ENCODE measurements at places on chromosomes 3 and 15.

- DNase-seq = no peak
Observed at GRCh38 chr15:91889111-91889815, 35.8 kb downstream of the SLCO3A1 start.

GRCh38 chr3:71462586-71462985 is 120.9 kb downstream of the FOXP1 start:
- no peak for DNase-seq

GRCh38 chr3:71232175-71232679 is 351.3 kb downstream of the FOXP1 start:
- no peak for DNase-seq

DNA sequence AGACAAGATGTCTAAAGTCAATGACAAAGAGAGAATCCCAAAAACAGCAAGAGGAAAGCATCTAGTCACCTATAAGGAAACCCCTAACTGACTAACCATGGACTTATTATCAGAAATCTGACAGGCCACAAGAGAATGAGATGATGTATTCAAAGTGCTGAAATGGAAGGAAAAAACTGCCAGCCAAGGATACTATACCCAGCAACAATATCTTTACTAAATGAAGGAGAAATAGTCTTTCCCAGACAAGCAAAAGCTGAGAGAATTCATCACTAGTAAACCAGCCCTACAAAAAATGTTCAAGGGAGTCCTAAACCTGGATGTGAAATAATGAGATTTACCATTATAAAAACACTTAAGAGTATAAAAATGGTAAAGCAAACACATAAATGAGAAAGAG is 128.0 kb downstream of the SATB1 start:
- DNase-seq = no peak
